Heart right ventricle (tissue), 16 donors: ENCODE measurements at places on chromosomes 7 and 10. TPM values are rescaled to one million over a fixed set of nuclear protein-coding genes. Genes with fewer than 3 reads are reported as not detected.

GRCh38 chr10:123967626-123968243 is 76.1 kb upstream of the CPXM2 start:
- peak; percentile 64 for DNase-seq

DNA sequence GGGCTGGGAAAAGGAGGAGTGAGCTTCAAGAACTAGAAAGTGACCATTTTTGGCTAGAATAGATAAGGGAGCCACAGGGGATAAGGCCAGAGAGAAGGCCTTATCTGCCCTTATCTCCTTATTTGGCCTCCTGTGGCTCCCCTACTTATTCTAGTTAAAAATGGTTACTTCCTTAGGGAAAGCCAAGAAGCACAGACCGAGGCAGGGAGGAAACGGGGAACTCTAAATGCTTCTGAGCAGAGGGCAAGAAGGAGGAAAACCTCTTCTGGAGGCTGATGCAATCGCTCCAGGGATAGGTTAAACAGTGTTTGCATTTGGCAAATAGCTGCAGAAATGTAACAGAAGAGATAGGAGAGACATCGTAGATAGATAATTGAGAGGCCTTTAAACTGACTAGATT is 18.6 kb downstream of the NRP1 start:
- no peak for DNase-seq

Gene MGAM2
- not detected for polyA plus RNA-seq

DNA sequence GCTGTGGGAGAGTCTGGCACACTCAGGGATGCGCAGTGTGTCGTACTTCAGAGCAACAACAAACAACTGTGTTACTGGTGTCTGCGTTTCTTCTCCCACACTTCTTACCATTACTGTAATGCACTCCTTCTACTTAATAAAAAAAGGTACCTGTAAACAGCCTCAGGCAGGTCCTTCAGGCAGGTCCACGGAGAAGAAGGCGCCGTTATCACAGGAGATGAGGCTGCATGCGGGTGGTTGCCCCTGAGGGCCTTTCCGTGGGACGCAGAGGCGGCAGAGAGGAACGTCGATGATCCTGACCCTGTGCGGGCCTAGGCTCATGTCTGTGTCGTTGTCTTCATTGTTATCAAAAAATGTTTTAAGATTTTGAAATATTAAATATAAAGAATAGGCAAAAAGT is 29.4 kb downstream of the NKX6-2 start:
- DNase-seq, result no peak

Gene PLAC9
- polyA plus RNA-seq, result 63.7 TPM

Gene GIMAP4
- polyA plus RNA-seq, result 39.0 TPM

Gene GRK5
- polyA plus RNA-seq, result 19.4 TPM

Gene PITRM1
- polyA plus RNA-seq, result 61.8 TPM

DNA sequence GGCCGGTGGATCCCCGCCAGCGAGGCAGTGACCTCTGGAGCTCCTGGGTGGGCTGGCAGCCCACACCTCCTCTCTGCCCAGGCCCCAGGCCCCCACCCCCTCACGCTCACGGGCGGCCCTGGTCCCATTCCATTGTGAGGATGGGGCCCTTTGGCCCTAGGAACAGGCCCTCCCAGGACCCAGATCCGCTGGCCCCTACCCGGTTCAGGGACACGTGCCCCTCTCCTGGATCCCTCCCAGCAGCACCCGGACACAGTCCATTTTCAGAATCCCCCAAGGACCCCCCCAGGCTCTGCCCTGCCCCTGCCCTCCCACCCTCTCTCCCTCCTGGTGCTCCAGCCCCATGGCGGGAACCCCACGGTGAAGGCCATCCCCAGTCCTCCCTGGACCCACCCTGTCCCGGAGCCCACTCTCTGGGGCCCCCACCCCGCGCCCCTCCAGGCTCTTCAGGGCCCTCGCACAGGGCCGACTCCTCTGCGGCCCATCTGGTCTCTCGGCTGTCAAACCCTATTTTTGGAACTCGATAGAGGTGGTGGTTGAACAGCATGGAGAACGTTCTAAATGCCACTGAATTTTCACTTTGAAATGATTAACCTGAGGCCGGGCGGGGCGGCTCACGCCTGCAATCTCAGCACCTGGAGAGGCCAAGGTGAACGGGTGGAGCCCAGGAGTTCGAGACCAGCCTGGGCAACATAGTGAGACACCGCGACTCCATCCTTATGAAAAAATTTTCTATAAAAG is 8.1 kb downstream of the ADAP1 start:
- no peak for DNase-seq

DNA sequence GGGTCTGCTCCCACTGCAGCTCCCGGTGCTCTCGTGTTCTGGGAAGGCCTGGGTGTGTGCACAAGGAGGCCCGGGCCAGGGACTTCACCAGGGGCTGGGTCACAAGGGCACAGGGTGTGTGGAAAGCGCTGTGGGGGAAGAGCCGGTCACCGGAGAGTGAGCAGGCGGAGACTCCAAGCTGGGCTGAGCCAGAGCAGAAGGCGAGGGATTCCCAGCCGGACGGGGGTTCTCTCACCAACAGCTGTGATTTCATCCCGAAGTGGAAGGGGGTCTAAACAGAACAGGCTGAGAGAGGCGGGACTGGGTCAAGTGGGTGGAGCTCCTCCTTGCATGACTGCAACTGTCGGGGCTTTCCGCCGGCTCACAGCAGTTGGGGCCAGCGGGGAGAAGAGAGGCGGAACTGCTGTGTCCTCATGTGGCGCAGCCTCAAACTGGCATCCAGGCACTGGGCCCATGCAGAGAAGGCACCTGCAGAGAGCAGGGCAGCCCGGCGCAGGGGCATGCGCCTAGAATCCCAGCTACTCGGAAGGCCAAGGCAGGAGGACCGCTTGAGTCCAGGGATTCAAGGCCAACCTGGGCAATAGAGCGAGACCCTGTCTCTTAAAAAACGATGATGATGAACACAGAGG is 7.6 kb upstream of the ORAI2 start:
- peak; percentile 45 for DNase-seq

Gene FAM25G
- polyA plus RNA-seq, result not detected

Gene PPP1R17
- not detected for polyA plus RNA-seq

DNA sequence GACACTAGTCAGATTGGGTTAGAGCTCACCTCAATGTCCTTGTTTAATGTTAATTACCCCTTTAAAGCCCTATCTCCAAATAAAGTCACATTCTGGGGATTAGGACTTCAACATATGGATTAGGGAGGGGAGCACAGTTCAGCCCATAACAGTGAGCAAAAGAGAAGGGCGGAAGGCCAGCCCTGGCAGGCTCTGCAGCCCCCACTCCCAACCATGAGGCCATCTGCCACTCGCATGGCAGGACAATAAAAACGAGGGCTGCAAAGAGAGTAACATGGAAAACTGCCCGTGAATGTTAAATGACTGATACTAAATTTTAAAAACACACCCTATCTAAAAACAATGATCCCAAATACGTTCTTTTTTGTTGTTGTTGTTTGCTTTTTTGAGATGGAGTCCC is 38.7 kb downstream of the RGS10 start:
- DNase-seq, result no peak

DNA sequence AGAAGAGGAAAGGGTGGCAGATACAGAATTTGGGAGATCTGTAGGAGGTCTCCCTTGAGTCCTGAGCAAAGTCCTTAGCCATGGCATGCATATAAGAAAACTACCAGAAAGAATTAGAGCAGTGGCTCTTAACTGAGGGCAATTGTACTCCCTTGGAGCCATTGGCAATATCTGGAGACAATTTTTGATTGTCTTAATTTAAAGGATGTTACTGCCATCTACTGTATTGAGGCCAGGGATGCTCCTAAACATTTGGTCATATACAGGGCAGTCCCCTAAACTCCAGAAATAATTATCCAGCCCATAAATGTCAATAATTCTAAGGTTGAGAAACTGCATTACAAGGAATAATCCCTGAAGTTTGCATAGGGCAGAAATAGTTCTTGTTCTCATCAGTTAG is 136.4 kb upstream of the ODAD2 start:
- no peak for DNase-seq

GRCh38 chr7:139131601-139132041 is 22.1 kb upstream of the ZC3HAV1 start:
- no peak for DNase-seq

DNA sequence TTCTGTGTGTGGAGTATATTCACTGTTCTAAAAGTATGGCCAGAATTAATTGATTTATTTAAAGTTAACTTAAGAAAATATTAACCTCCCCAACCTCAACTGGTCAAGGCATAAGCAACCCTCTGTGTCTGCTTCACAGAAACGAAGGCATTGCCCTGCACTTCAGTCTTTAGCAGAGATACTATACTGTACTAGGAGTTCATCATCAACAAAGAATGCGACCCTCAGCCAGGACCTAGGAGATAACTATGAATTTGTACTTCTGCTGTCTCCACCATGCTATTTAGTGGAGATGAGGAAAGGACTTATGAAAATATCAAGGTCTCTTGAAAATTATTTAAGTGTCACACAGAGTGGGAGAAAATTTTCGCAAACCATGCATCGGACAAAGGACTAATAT is 35.7 kb upstream of the SEMA3D start:
- no peak for DNase-seq

- no peak for DNase-seq
These were observed 99.9 kb downstream of the GPR26 start for GRCh38 chr10:123766012-123766411.

DNA sequence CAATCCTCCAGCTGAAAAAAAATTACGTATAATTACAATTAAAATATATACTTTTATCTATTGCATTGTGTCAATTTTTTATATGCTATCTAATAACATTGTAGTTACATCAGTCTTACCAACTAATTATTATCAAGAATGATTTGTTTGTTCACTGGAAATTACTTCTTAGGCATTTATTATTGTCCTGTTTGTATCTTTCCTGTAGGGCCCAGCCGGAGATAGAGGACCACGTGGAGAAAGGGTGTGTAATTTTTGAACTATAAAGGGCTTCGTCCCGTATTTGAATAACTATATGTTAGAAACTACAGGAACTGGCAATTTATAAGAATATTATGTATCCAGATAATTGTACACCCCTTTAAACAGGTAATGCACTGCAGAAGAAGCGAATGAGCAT is 4.1 kb downstream of the COL1A2 start:
- DNase-seq, result no peak

Gene SPDYE6
- polyA plus RNA-seq, result 0.03 TPM

DNA sequence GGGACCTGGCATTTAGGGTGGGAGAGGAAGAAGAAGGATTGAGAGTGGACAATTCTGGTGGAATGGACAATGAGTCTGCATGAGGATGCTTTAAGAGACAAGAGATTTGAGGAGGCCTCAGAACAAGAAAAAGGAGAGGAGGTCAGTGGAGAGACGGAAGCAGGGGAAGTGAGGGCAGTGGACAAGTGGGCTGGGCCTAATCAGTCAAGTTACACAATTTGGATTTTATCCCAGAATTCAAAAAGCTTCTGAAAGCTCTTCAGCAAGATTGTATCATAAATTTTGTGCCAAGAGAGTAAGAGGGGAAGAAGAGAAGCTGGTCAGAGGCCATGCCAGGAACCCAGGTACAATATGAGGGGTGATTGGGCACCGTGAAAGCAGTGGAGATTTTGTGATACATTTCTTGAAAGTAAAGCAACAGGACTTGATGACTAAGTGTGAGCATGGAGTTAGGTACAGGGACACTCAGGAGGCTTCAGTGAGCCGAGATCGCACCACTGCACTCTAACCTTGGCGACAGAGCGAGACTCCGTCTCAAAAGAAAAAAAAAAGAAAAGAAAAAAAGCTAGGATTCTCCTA is 19.3 kb upstream of the TSPAN13 start:
- DNase-seq, result no peak

Gene PNLIPRP1
- not detected for polyA plus RNA-seq

DNA sequence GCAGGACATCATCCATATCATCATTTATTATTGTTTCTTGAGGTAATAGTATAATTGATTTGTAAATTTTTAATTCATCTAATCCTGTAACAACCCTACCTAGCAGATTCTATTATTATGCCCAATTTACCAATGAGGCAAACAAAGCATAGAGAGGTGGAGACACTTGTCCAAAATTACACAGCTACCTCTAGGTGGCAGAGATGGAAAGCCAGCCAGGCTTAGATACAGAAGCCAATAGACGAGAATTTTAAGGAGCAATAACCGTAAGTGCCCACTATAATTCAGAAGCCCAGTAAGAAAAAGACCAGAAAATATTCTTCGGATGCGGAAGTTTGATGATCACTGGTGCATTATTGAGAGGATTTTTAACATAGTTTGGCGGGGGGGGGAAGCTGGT is 54.0 kb downstream of the ANK3 start:
- DNase-seq, result no peak

- peak; percentile 79 for DNase-seq
These were observed 26.8 kb downstream of the VSIR start for GRCh38 chr10:71746344-71747037.

DNA sequence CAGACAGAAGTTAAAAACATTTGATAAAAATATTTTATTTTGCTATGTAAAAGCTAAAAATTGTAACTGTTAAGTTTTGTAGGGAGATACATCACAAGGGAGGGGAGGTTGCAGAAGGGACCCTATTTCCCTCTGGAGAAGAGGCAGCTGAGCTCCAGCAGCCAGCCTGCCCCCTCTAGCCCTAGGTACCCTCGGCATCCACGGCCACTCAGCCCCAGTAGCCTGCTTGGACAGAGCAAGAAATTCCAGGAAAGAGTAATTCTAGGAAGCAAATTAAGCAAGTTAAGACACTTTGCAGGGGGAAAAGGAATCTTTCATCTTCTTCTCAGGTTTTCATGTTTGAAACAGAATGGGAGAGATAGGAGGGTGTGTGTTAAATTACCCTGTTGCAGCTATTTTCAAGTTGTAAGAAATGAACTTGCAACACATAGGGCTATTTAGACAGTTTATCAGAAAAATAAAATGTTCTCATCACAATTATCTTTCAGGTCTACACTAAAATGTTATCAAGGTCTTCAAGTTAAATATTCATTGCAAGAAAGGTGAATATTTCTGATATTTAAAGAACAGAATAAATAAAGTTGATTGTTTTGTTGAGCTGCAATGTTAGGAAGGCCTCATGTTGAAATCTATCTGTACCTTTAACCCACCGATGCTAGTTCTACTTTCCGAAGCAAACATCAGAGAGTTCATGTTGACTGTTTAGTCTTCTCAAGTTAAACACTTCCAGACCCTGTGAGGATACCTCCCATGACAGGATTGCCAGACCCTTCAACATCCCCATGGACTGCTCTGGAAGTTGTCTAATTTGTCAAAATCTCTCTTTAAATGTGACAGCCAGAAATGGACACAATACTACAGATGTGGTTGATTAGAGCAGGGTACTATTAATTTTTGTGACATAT is 5.5 kb downstream of the SGCE start:
- DNase-seq, result no peak

DNA sequence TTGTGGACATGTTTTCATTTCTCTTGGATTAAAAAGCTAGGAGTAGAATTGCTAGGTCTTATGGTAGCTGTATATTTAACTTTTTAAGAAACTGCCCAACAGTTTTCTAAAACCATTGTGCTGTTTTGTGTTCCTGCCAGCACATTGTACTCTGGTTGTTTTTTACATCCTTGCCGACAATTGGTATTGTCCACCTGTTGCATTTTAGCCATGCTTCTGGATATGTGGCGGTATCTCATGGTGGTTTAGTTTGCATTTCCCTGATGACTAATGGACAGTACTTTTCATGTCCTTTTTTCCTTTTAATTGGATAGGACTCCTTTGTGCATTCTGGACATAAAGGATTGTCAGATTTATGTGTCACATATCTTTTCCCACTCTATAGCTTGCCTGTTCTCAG is 45.5 kb downstream of the STK17A start:
- DNase-seq, result no peak
